ENCODE measurements at places on chromosomes 3 and 15. TPM values are rescaled to one million over a fixed set of nuclear protein-coding genes. Genes with fewer than 3 reads are reported as not detected.

GPR160 gene
- 0.97 TPM for total RNA-seq

DNA sequence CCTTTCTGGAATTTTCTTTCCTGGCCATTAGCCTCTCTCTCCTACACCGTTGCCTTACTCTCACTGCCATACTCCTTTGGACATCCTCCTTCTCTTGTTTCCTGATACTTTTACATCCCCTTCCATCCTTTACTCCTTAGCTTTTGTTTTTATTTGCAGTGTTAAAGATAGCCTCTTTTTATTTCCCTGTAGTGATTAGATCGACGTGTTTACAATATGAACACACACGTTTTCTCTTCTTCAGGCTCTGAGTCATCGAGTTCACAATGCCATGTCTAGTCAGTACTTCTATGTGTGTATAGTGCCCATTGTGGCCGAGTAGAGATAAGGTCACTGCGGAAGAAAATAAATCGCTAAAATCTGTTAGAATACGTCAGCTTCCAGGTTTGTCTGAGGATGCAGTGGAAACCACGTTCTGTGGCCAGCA is 208.5 kb downstream of the LPP start:
- no peak for DNase-seq

GRCh38 chr3:81726132-81726531 is 35.3 kb downstream of the GBE1 start:
- DNase-seq = no peak

- no peak for DNase-seq
Observed at GRCh38 chr15:40999190-40999589, 45.9 kb downstream of the CHAC1 start.

DNA sequence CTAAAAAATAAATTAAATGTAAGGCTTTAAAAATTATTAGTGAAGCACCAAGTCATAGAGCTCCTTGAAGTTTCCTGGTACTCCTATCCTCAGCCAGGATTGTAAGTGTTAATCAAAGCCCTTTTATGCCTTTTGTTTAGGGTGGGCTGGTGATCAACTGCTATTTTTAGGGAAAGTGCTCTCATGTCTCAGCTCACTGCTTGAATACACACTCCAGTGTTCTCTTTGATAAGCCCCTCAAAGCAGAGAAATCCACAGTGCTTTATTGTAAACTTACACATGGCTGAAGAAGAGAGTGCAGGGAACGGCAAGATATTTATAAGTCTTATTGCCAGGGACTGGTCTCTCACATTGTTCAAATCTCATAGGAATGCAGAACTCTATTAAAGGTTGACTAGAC is 156.4 kb upstream of the AZI2 start:
- no peak for DNase-seq

ZPLD1 gene
- total RNA-seq = 0.13 TPM

SI gene
- total RNA-seq = not detected

Measured in ovary (tissue), 10 donors.